Stimulated activated CD4-positive, alpha-beta T cell treated with anti-CD3 and anti-CD28 coated beads, Interleukin-1b, Interleukin-23, amount 100 ng/mL, for 1 hour (primary cell): ENCODE measurements at places on chromosomes 1 and 21.

DNA sequence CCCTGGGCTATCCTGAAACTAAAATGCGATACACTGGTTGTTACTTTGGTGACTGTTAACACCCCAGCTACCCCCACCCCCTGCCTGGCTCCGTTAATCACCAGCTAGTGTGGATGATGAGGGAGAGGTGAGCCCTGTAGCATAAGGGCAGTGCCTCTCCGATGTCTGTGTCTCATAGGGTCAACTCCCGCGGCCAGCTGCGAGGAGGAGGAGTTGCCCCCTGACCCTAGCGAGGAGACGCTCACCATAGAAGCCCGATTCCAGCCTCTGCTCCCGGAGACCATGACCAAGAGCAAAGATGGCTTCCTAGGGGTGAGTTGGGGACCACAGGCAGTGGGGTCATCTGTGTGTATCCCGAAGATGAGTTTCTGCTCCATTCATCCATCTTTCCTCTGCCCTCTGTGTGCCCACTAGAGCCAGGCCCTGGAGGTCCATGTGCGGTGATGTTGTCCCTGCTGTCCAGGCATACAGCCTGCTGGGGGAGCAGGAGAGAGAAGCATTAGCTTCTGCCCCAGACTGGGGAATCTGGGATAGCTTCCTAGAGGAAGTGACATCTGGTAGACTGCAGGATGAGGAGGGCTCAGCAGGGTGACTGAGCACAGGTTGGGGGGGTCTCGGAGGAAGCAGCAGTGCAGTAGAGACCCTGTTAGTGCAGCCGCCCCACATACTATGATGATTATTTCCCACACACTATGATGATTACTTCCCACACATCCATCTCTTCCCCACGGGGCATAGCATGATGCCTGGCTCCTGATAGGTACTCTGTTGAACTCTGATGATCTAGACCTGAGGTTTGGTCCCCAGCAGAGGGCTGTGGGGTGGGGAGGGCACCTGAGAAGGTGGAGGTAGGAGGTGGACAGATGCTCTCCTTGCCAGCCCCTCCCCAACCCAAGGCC lies 5.2 kb downstream of the SELENON start:
- no peak for DNase-seq

- no peak for DNase-seq
Observed at GRCh38 chr1:111201275-111202090, 1.0 kb upstream of the DENND2D start.

DNA sequence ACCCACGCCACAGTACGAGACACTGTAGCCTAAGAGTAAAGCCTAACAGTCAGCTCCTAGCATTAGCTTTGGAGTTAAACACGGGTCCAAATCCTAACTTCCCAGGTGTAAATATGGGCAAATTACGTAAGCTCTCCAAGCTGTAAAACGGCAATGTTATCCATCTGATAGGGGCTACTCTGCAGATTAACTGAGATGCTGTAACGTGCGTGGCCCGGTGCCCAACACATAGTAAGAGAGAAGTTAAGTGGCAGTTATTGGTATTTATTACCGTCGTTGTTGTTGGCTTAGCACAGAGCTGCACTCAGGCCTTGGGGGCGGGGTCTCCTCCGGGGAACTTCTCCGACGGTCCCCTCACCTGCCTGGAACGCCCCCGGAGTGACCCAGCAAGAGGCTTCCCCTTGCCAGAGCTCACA lies 457 bp downstream of the TRAPPC3 start:
- DNase-seq: no peak

DNA sequence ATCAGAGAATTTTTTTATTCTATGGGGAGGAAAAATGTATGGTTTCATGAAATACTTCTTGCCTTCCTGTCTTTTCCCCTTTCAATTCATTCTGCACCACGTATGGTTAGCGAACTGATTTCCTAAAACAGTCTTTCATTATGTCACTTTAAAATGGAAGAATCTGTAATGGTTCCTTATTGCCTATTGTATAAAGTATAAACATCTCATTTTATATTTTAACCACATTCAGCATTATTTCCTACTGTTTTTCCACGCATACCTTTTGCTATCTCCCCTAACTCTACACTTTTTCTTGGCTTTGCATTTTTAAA lies 232.3 kb upstream of the B3GALT2 start:
- no peak for DNase-seq

GRCh38 chr1:73475316-73475870 lies 722.6 kb downstream of the LRRIQ3 start:
- no peak for DNase-seq

DNA sequence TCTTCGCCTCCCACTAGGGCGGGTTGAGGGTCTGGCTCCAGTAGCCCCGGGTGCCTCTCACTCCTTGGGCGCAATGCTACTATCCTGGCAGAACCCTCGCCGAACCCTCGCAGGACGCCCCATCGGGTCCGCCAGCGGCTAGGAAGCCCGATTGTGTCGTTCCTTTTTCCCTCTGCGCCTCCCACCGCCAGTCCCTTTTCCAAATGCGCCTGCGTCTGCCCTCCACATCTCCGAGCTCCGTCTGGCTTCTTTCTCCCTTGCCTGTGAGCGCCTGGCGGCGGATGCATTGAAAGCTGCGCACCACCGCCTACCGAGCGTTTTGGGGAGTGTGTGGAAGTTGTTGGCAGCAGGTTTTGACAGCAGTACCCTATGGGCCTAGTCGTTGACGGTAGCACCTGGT lies 1.0 kb upstream of the DIRAS3 start:
- no peak for DNase-seq

DNA sequence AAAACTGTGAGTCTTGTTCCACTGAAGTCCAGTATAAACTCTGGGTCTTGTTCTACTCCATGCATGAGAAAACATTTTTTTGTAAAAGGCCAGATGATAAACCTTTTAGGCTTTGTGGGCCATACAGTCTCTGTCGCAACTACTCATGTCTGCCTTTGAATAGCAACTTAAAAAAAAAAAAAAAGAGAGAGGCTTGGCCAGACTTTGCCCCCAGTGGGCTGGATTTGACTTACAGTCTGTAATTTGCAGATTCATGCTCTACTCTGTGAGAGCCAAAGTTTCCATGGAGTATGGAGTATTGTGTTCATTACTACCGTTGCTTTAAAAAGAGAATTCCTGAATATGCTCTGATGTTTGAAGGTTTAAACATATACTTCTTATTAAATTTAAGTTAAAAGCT lies 654.9 kb upstream of the PKN2 start:
- DNase-seq: no peak

- no peak for DNase-seq
Observed at GRCh38 chr1:11080931-11081330, 18.7 kb downstream of the EXOSC10 start.

- DNase-seq: no peak
Observed at GRCh38 chr1:154223621-154224020, 2.9 kb downstream of the UBAP2L start.
